ENCODE measurements at places on chromosomes 12 and 14.

DNA sequence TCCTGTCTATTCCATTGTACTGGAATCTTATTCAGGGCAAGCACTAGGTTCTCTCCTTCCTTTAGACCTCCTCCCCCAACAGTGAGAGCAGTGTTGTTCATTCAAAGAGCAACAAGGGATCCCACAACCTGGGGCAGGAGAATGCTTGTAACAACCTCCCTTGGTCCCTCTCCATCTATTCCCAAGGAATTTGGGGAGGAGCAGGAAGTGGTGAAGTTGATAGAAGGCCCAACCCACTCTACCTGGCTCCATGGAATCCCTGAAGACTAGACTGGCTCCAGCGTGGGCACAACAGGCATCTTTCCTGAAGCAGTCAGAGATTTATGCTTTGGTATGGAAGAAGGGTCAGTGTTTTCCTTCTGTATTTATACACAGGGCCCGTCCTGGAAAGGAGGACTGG lies 33.4 kb upstream of the CISTR start:
- no peak for DNase-seq

DNA sequence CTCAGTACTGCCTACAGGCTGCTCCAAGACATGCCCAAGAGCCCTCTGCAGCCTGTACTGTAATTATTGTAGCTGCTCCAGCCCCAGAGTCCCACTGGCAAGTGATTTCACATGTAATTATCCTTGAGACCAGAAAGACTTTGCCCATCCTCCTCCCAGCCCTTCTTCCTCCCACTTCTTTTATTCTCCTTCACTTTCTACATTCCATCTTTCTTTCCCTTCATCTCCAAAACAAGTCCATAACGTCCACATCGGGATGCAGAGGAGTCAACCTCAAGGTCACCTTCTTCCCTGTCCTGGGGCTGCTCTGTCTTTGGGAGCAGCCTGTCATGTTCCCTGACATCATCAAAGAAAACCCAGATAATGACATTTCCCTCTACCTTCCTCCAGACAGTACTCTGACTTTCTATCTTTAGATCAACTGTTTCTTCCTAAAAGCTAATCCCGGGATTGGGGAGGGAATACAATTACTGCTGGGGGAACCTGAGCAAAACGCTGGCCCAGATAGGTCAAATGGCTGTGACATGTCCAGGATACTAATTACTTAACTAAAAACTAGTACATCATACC lies 39.1 kb downstream of the SLC8A3 start:
- DNase-seq: no peak

- DNase-seq: no peak
These were observed 73.3 kb upstream of the HECTD1 start for GRCh38 chr14:31280871-31281220.

DNA sequence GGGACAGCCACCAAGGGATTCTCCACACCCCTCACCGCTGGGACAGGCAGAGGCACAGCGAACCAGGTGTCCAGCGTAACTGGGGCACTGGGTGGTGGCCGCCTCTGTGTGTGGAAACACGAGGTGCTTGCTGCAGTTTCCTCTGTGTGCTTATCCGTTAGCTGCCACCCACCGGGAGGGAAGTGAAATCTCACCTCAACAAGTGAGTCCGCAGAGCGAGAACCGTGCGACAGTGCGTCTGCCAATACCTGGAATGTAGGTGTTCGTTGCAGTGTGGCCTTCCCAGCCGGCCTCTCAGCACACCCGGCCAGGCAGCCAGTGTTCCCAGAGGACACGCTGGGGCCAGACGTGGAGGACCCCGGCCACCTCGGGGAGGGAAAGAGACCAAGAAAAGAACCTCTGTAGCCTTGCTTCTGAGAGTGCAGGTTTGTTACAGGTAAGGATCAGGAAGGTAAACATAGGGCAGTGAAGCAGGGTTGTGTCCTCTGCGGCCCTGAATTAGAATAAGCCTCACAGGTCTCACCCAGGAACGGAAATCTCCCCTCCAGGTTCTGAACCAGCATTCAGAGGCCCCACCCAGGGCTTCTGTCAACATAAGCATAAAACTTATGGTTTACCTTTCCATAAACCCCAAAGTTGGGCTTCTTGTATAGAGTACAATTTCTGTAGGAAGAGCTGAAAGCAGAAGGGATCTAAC lies 1.5 kb downstream of the BCL2L14 start:
- DNase-seq: no peak

DNA sequence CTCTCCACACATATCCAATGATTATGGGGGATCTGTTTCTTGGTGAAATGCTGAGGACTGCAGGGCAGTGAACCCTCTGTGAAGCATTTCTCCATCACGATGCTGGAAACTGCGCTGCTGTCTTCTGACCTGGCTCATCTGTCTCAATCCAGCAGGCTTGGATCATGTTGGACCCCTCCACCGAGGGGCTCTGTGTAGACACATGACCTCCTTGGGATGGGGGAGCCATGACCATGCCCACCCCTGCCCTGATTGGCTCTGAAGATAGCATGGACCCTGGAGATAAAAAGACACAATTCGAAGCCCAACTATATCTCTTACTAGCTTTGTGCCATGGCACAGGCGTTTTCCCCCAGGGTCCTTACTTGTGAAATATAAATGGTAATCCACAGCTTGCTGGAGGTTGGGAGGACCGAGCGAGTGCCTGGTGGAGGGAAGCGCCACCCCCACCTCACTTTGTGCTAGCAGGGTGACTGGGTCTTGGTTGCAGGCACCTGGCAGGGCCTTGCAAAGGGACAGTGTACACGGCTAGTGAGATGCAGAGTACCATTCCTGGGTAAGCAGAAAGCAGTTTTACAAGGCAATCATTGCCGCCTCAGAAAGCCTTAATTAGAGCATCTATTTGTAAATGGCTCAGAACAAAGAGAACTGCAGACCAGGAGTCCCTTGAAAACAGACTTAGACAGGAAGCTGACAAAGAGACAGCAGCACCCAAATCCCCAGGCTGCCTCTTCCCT lies 2.4 kb upstream of the KRT83 start:
- DNase-seq: no peak

DNA sequence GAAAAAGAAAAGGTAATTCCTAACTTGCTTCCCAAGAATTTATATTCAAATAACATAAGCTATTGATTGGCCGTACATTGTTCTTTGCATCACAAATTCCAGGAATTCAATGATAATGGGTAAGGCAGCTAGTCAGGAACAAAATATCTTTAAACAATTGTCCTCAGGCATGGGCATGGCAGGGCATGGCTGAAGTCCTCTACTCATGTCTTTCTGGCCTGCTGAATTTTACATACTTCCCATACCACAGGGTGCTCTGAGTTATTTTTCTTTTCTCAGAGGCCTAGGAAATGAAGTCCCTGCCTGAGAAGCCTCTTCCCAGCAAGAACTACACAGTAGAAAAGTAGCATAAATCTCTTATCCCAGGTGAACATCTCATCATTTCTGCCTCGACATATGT lies 15.1 kb upstream of the DRAM1 start:
- DNase-seq: no peak

- no peak for DNase-seq
These were observed 596 bp downstream of the DLST start for GRCh38 chr14:74882103-74882920.

GRCh38 chr12:46473634-46474329 lies 101.2 kb upstream of the SLC38A2 start:
- no peak for DNase-seq

- no peak for DNase-seq
These were observed 22.1 kb downstream of the RAB35 start for GRCh38 chr12:120094485-120094884.

GRCh38 chr14:79342942-79343341 lies 868.4 kb downstream of the DIO2 start:
- DNase-seq: no peak

- DNase-seq: no peak
These were observed 47.7 kb downstream of the ETV6 start for GRCh38 chr12:11697131-11697530.

GRCh38 chr14:34699873-34700621 lies 14.3 kb downstream of the CFL2 start:
- no peak for DNase-seq

- DNase-seq: no peak
These were observed 271.6 kb upstream of the ATP2B1 start for GRCh38 chr12:89980236-89980635.

DNA sequence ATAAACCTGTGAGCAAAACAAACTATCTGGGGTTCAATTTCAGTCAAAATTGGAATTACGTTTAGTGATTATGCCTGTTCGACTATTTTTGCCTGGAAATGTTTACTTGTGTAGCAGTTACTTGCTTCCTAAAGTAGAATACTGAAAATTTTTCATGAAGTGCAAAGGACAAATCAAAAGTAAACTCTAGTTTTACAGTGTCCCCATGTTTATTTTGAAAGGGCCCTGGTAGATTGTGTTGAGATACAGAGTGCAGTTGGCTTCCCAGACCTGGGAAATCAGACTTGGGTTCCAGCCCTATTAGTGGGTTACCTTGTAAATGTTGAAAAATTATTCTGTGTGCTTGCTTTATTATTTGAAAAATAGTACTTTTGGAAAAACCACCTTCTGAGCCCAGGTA lies 17.3 kb downstream of the KLRB1 start:
- no peak for DNase-seq

Data from C1 segment of cervical spinal cord (tissue), 14 donors.